ENCODE measurements at places on chromosomes 16 and 17.
A peak's percentile ranks its signal among the peaks of the same experiment; 100 is the strongest.

- DNase-seq = peak; percentile 61
These were observed 11.4 kb downstream of the GGA3 start for GRCh38 chr17:75250009-75250471.

GRCh38 chr16:19588661-19589060, 33.2 kb downstream of the VPS35L start:
- DNase-seq = peak; percentile 79

GRCh38 chr16:79104567-79104966, 496.0 kb downstream of the MAF start:
- DNase-seq = no peak

DNA sequence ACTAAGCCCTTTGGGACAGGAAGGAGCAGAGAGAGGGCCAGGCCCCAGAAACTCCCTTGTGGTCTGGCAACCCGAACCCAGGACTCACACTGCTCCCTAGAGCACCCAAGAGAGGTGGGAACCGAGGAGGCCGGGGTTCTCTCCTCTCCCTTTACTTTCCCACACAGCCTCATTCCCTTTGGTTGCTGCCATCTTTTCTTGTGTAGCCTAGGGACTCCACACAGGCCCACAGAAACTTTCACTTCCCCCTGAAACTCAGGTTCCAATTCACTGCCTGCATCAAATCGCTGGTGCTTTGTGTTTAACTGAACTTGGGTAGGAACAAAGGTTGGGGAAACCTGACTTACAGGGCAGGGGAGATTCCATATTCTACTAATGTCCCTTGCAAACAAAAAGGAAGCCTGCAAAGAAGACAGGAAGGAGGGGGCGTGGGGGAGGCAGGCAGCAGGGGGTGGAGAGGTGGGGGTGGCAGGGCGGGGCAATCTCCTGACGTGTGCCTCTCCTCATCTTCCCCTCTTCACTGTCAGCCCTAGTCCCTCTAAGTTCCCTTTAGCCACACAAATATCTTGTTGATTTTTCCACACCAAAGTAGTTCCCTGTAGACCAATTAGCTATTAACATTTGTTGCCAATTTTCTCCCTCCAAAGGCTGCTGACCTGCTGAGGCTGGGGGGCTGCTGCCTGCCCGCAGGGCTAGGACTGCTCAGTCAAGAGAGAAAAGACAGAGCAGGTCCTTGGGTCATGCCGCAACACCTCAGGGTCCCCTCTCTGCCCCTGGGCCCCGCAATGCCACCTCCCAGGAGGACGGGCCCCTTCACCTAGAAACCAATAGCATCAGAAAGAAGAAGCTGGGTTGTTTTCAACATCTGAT, 8.0 kb downstream of the ST3GAL2 start:
- peak; percentile 12 for DNase-seq

DNA sequence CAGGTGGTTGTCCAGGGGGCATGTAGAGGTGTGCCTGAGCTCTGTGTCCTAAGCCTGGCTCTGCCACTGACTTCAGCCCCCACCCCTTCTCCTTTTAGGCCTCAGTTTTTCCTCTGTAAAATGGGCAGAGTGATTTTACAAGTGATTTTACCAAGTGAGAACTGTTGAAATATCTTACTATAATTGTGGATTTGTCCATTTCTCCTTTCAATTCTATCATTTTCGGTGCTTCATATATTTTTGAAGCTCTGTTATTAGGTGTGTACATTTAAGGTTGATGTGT, 21.7 kb upstream of the HOXB9 start:
- no peak for DNase-seq

- peak; percentile 21 for DNase-seq
These were observed 30.5 kb downstream of the PIK3R6 start for GRCh38 chr17:8836821-8837562.

DNA sequence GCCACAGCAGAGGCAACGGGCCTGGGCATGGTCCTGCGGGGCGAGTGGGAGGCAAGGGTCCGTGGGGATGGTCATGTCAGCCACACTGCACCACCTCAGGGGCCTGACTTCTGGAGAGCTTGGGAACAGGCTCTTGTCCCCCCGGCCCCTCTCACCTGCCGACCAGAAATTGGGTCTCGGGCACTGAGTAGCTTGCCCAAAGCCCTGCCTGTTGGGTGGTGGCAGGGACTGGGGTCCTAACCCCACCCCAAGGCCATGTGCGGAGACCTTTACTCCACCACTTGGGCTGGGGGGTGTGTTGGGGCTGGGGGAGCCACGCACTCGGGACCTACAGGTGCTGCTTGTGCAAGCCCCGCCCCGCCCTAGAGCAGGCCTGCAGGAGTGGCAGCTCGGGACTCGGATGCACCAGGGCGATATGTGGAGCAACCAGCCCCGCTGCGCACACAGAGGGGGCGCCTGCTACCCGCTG, 24.2 kb upstream of the CHMP6 start:
- DNase-seq = no peak

DNA sequence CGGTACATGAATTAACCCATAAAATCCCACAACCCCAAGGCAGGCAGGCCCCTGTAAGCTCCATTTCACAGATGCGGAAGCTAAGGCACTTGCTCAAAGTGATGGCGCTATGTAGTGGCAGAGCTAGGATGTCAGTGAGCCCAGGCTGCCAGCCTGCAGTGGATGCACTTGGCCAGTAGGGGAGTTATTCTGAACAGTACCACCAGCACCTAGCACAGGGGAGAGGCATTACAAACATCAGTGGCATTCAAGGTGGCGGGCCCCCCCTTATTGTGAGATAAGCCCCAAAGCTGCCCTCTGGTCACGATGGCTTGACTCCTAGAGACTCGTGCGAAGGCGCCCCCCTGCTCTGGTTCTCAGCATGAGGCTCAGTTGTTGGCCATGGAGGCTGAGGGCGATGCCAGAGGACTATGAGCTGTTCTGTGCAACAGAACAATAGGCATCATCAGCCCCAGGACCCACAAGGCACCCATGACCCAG, 33.8 kb downstream of the GTF3C1 start:
- DNase-seq = peak; percentile 47

- DNase-seq = no peak
These were observed 291.0 kb upstream of the TNRC6C start for GRCh38 chr17:77667478-77667877.

DNA sequence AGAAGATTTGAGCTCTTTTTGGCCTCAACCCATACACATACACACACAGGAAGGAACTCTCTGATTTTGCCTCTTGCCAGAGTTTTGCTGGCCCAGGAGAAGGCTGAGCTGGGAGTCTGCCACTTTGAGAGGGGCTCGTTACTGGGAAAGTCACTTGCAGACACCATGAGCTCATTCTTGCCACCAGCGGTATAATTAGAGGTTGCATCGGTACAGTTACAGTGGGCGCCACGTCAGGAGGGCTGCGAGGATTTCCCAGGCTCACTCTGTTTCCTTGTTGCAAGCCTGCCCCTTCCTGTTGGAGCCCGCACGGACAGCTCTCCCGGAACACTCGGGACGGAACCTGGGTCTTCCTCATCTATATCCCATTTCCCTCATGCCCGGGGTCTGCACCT, 3.1 kb upstream of the SDK2 start:
- no peak for DNase-seq

DNA sequence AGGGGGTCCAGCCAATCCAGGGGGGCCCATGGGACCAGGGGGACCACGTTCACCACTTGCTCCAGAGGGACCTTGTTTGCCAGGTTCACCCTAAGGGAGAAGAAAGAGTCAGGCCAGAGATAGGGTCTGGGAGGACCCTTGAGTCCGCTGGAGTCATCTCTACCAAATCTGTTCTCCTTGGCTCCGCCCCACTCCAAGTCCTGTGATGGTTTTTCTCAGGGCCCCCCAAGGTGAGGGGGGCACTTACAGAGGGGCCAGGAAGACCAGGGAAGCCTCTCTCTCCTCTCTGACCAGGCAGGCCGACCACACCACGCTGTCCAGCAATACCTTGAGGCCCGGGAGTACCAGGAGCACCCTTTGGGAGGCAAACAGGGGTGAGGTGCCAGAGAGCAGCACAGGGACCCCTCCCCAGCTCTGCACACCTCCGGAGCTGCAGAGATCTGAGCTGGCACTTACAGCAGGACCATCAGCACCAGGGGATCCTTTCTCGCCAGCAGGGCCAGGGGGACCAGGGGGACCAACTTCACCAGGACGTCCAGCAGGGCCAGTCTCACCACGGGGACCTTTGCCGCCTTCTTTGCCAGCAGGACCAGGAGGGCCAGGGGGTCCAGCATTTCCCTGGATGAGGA, 12.4 kb downstream of the COL1A1 start:
- peak; percentile 63 for DNase-seq

DNA sequence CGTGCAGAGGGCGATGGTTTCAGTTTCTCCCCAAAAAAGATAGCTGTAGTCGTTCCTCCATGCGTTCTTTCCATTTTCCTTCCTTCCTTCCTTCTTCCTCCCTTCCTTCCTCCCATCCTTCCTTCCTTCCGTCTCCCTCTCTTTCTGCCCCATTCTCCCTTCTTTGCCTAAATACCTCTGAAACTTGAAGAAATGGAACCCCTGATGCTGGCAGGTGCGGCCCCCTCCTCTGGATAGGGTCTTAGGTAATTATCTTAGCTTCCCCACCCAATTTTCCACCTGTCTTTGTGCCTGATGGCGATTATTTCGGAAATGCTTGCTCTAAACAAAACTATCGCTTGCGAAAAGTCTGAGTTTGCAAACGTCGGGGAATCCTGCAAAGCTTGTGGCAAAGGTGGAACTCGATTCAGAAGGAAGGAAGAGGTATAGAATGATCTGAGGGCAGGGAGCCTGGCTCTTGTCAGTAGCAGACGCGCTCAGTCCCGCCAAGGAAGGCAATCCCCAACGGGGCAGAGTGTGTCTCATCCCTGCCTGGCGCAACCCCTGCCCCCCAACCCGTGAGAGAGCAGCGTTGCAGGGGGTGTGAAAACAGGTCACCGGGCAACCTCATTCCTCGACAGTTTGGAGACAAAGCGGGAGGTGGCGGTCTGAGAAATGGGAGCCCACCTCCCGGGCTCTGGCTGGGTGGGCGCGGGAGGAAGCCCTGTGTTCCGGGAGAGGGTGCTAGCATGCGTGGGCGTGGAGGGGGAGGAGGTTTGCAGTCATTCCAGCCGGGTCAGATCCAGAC, 2.9 kb upstream of the CBX8 start:
- peak; percentile 42 for DNase-seq

- DNase-seq = no peak
These were observed 97.5 kb upstream of the ASIC2 start for GRCh38 chr17:33390479-33391176.

GRCh38 chr16:87420026-87421002, 28.2 kb downstream of the MAP1LC3B start:
- DNase-seq = no peak

- DNase-seq = peak; percentile 74
These were observed 2.3 kb upstream of the CCDC182 start for GRCh38 chr17:57747221-57748017.

DNA sequence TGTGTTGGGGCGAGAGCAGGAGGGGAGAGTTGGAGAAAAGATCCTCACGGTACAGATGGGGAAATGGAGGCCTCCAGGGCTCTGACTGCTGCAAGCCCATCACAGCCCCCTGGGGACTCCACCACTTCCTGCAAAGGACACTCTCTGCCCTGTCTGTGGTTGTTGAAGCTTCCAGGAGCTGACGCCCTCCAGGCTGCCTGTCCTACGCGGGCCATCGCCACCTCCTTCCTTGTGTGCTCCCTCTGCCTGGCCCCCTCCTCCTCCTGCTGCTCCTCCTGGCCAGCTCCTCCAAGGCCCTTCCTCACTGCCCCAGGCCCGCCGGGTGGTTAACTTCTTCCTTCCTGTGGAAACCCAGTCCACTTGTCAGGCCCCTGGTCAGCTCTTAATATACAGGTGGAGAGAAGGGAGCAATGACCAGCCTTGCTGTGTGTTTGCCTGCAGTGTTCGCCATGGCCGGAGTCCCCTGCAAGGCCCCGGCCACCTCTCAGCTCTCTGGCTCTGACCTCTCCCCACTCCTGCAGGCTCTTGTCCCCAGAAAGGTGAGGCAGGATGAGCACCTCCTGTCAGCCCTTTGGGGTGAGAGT, 18.4 kb upstream of the STAC2 start:
- DNase-seq = no peak

- DNase-seq = peak; percentile 49
These were observed 141.0 kb upstream of the CIBAR2 start for GRCh38 chr16:85253084-85253941.

DNA sequence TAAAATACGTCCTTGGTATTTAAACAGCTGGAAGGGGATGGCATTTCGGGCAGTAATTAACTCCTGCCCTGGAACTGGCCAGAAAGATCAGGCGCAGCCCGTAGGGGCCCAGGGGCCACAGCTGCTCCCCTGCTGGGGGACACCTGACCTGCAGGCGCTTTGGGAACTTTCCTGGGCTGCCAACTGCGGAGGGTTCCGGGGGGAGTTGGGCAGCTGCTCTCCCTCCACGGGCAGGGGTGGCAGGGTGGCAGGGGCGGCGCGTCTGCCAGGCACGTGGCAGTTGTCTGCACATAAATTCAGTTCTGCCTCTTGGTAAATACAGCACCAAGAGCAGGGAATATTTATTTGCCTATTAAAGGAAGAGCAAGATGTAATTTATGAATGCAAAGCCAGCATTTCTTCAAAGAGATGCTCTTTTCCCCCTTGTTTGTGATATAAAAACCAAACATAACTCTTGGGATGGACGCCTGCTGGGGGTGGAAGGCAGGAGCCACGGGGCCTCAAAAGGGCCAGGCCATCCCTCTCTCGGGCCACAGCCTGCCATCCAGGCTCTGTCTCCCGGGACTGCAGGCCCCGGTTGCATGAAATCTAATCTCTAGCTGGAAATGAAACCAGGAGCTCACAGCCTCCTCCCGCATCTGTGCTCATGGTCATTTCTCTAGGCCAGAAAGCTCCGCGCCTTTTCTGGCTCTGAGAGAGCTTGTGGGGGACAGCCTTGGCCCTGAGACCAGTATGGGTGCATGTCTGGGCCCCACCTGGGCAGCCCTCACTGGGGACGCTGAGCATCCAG, 29.9 kb upstream of the CHMP6 start:
- DNase-seq = no peak

DNA sequence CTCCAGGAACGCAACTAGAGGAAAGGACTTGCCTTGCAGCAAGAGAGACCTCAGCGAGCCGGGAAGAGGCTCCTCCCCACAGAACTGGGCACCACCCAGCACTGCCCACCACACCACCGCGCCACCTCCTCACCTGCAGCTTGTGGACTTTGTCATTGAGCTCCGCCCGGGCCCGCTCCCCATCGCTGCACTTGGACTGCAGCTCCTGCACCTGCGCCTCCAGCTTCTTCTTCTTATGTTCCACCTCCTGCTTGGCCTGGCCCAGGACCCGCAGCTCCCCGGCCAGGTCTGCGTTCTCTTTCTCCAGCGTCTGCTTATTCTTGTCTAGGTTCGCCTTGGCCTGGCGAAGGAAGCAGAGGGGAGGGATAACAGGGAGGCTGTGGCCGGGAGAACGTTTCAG, 76.7 kb downstream of the NDE1 start:
- DNase-seq = no peak

GRCh38 chr17:74455025-74455545, 11.3 kb upstream of the CD300A start:
- no peak for DNase-seq

- peak; percentile 90 for DNase-seq
These were observed 1.4 kb downstream of the MVP start for GRCh38 chr16:29821643-29822115.

- peak; percentile 88 for DNase-seq
These were observed 844 bp downstream of the TBKBP1 start for GRCh38 chr17:47694581-47695428.

- DNase-seq = no peak
These were observed 3.5 kb upstream of the DRG2 start for GRCh38 chr17:18084256-18084655.

GRCh38 chr17:83109793-83110645, 30.6 kb downstream of the METRNL start:
- peak; percentile 99 for DNase-seq

Data from GM23248 (cell line).